CD8-positive, alpha-beta T cell (primary cell): ENCODE measurements at places on chromosomes 11 and 22.
A peak's percentile ranks its signal among the peaks of the same experiment; 100 is the strongest.

GRCh38 chr11:47393163-47394049 is 15.0 kb upstream of the SLC39A13 start:
- DNase-seq = no peak

GRCh38 chr11:66854231-66854661 is 2.6 kb upstream of the LRFN4 start:
- no peak for DNase-seq

GRCh38 chr11:62805961-62806441 is 761 bp upstream of the NXF1 start:
- no peak for DNase-seq

- DNase-seq = no peak
These were observed 4.9 kb downstream of the MYOD1 start for GRCh38 chr11:17724020-17724908.

- no peak for DNase-seq
These were observed 4.0 kb downstream of the PLXNB2 start for GRCh38 chr22:50303515-50303847.

DNA sequence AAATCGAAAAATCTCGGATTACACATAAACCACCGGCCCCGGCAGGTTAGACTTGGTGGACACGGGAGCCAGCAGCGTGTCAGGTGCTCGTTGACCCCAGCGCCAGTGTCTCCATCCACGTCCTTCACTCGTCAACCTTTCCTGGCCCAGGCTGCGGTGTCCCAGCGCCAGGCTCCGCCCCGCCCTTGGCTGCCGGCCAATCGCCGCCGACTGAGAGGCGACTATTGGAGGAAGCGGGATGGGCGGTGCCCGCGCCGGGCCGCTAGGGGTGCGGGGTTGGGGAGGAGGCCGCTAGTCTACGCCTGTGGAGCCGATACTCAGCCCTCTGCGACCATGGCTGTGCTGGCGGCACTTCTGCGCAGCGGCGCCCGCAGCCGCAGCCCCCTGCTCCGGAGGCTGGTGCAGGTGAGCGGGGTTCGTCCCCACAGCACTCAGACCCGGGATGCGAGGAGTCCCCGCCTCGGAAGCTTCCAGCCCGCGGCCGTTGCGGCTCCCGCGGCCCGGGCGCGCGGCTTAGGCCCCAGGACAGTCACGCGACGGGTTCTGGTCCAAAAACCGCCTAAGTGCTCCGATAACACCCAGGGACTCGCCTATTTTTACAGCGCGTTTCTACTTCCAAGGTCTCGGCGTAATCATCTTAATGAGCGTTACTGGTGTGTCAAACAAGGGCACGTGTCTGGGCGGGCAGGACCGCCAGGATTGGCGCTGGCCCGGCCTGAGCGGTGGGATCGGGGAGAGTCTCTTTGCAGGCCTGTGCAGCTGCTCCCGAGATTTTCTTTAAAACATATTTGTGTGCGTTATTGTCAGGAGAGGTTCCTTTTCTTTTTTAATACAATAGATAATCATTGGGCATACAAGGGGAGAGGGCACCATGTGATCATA is at the start of gene ACAT1:
Gene ACAT1, plus strand, starts transcription at position 294 of the 882 bp plus-strand sequence. Its CDS starts 40 bp downstream, at position 334.
- DNase-seq = peak; percentile 95

GRCh38 chr11:24709928-24710565 is 213.2 kb downstream of the LUZP2 start:
- no peak for DNase-seq

DNA sequence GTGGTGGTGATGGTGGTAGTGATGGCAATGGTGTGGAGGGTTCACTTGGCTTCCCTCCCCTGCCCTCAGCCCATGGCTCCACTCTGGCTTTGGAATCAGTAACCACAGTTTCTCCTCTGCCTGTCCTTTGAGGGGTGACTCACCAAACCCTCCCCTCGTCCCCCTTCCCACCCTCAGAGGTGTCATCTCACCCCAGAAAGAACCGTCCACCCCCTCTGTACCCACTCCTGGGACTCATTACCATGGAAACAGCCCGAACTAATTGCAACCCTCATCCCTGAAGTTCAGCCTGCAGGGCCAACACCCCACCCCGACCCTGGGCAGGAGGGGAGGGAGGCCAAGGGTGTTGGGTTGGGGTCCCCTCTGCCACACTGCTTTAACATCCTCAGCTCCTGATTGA is 26.6 kb downstream of the PHLDB1 start:
- no peak for DNase-seq

DNA sequence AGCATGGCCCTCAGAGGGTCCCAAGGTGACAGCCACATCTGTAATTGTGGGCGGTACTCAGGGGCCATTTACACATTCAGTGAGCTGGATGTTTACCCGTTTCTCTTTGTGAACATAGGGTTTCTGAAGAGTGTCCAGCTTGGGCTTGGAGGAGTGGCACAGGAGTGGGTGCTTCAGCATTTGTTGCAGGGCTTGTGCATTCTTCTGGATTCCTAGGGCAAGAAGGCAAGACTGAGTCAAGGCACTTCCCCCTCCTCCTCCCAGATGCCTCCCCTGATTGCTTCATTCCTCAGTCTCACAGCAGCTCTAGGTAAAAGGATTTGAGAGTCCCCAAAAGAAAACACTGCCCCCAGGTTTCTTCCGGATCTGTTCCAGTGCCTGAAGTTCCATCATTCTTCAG is 95.4 kb downstream of the RNF169 start:
- no peak for DNase-seq

GRCh38 chr22:44813416-44813815 is 61.0 kb downstream of the ARHGAP8 start:
- no peak for DNase-seq

- no peak for DNase-seq
These were observed 9.6 kb upstream of the PTS start for GRCh38 chr11:112216561-112217105.

- no peak for DNase-seq
These were observed 63.1 kb downstream of the PIWIL4 start for GRCh38 chr11:94630221-94630620.

- no peak for DNase-seq
These were observed 557.2 kb downstream of the MN1 start for GRCh38 chr22:27244328-27244727.

GRCh38 chr11:113849713-113850112 is 25.7 kb downstream of the USP28 start:
- DNase-seq = no peak

GRCh38 chr22:28951530-28951929 is 68.2 kb downstream of the ZNRF3 start:
- no peak for DNase-seq

- DNase-seq = peak; percentile 73
These were observed 1.2 kb downstream of the DDX6 start for GRCh38 chr11:118789501-118790356.

GRCh38 chr22:17412232-17412631 is 43.0 kb downstream of the CECR2 start:
- DNase-seq = no peak

GRCh38 chr11:134575504-134576230 is 163.6 kb upstream of the B3GAT1 start:
- DNase-seq = no peak
